ENCODE measurements at places on chromosomes 2 and 18.

DNA sequence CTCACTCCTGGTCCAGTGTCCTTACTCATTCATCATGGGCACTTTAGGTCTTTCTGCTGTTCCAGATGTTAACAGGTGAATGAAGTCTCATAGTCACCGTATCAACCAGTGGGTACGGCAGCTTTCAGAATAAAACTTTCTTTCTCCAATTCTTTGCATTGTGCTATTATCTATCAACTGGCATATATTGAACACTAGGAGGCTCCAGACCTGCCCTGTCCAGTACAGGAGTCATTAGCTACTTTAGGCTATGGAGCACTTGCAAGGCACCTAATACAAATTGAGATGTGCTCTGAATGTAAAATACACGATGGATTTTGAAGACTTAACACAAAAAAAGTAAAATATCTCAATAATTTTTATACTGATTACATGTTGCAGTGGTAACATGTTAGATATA is 43.2 kb upstream of the NEB start:
- H3K27ac ChIP-seq: no peak overlapping the region
- H3K27me3 ChIP-seq: no peaks in the 10 kb centered on the region
- DNase-seq: no peak
- no peak overlapping the region for H3K4me3 ChIP-seq

- no peaks in the 10 kb centered on the region for H3K27me3 ChIP-seq
- no peak for DNase-seq
- H3K27ac ChIP-seq: no peak overlapping the region
- no peaks in the 10 kb centered on the region for H3K36me3 ChIP-seq
- no peak overlapping the region for H3K4me3 ChIP-seq
- no peaks in the 10 kb centered on the region for H3K4me1 ChIP-seq
These were observed 360.8 kb downstream of the SOCS6 start for GRCh38 chr18:70649683-70650082.

GRCh38 chr2:190407662-190408537 is at the start of gene MFSD6:
TSS of gene MFSD6 (plus strand) at chr2:190408355. CDS start at chr2:190436030, 27,675 bp downstream.
- H3K36me3 ChIP-seq: no peaks in the 10 kb centered on the region
- H3K4me1 ChIP-seq: peaks cover 4% of the 10 kb centered on the region
- peak within 1 kb of the TSS; percentile 77 for H3K4me3 ChIP-seq
- peaks cover 55% of the 10 kb centered on the region for H3K27me3 ChIP-seq
- DNase-seq: peak; percentile 85

DNA sequence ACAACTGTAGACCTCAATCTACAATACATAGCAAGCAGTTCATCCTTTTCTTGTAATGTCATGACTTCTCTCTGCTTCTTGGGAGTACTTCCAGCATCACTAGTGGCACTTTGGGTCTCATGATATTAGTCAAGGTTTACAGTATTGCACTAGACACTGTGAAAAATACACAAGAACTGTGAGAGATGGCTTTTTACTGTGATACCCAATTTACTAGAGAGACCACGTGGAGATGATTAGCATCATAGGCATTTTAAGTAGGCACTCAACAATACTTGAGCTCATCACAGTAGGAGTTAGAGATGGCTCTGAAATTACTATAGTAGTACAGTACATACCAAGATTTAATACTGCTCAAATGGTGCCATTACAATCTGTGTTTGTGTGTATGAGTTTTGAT is 112.8 kb upstream of the EML6 start:
- no peaks in the 10 kb centered on the region for H3K36me3 ChIP-seq
- H3K27ac ChIP-seq: no peak overlapping the region
- H3K4me1 ChIP-seq: no peaks in the 10 kb centered on the region
- H3K27me3 ChIP-seq: no peaks in the 10 kb centered on the region

- DNase-seq: no peak
- H3K4me1 ChIP-seq: peaks cover 36% of the 10 kb centered on the region
- H3K36me3 ChIP-seq: no peaks in the 10 kb centered on the region
- H3K4me3 ChIP-seq: no peak overlapping the region
These were observed 234.1 kb downstream of the INSIG2 start for GRCh38 chr2:118322406-118322805.

GRCh38 chr18:44840058-44840790 is 159.5 kb downstream of the SETBP1 start:
- peaks cover 41% of the 10 kb centered on the region for H3K4me1 ChIP-seq
- no peak overlapping the region for H3K4me3 ChIP-seq
- no peaks in the 10 kb centered on the region for H3K27me3 ChIP-seq
- no peak for DNase-seq
- H3K36me3 ChIP-seq: no peaks in the 10 kb centered on the region
- H3K27ac ChIP-seq: no peak overlapping the region

DNA sequence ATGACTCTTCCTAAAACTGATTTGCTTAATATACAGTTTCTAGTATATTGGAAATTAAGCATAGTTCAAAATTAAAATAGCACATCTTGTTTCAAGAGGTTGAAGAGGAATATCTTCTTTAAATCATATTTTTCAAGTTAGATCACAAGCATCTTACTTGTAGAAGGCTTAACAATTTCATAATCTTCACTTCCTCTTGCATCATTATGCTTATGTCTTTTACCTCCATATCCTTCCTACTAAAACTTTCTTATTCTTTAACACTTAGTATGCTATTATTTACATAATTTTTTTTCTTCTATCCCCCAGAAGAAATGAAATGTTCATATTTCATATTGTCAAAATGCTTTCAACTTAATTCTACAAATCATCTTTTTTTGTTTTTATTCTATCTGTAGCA is 1354.9 kb upstream of the TMEFF2 start:
- no peaks in the 10 kb centered on the region for H3K27me3 ChIP-seq
- H3K4me3 ChIP-seq: no peak overlapping the region
- no peak overlapping the region for H3K27ac ChIP-seq

- no peak overlapping the region for H3K4me3 ChIP-seq
- H3K27me3 ChIP-seq: peaks cover 25% of the 10 kb centered on the region
- no peak for DNase-seq
- no peak overlapping the region for H3K27ac ChIP-seq
- H3K4me1 ChIP-seq: no peaks in the 10 kb centered on the region
- H3K36me3 ChIP-seq: no peaks in the 10 kb centered on the region
These were observed 10.9 kb downstream of the PTGR3 start for GRCh38 chr18:75198036-75198435.

- H3K4me3 ChIP-seq: no peak overlapping the region
- no peaks in the 10 kb centered on the region for H3K27me3 ChIP-seq
- no peak overlapping the region for H3K27ac ChIP-seq
- no peaks in the 10 kb centered on the region for H3K36me3 ChIP-seq
These were observed 7.4 kb downstream of the HS6ST1 start for GRCh38 chr2:128311216-128311754.

GRCh38 chr18:58417752-58418151 is 211.1 kb downstream of the ALPK2 start:
- no peak for DNase-seq
- no peaks in the 10 kb centered on the region for H3K36me3 ChIP-seq
- H3K4me1 ChIP-seq: peaks cover 2% of the 10 kb centered on the region

- no peak for DNase-seq
- no peak overlapping the region for H3K4me3 ChIP-seq
- H3K27me3 ChIP-seq: no peaks in the 10 kb centered on the region
- no peak overlapping the region for H3K27ac ChIP-seq
- no peaks in the 10 kb centered on the region for H3K36me3 ChIP-seq
These were observed 292.2 kb downstream of the AFF3 start for GRCh38 chr2:99850084-99850710.

- DNase-seq: no peak
- H3K27ac ChIP-seq: no peak overlapping the region
- H3K27me3 ChIP-seq: no peaks in the 10 kb centered on the region
- no peak overlapping the region for H3K4me3 ChIP-seq
- no peaks in the 10 kb centered on the region for H3K36me3 ChIP-seq
These were observed 106.1 kb downstream of the IRS1 start for GRCh38 chr2:226693521-226693920.

- H3K4me1 ChIP-seq: no peaks in the 10 kb centered on the region
- DNase-seq: no peak
- H3K4me3 ChIP-seq: no peak overlapping the region
- no peaks in the 10 kb centered on the region for H3K27me3 ChIP-seq
These were observed 1057.2 kb upstream of the TMEFF2 start for GRCh38 chr2:193251909-193252308.

DNA sequence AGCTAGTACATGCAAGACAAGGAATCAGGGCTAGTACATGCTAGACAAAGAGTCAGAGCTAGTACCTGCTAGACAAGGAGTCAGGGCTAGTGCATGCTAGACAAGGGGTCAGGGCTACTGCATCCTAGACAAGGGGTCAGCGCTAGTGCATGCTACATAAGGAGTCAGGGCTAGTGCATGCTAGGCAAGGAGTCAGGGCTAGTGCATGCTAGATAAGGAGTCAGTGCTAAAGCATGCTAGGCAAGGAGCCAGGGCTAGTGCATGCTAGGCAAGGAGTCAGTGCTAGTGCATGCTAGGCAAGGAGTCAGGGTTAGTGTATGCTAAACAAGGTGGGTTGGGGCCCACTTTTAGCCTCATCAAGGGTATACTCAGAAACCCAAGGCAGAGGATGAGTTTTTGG is 90.1 kb upstream of the FAM136A start:
- no peaks in the 10 kb centered on the region for H3K36me3 ChIP-seq
- no peak overlapping the region for H3K27ac ChIP-seq
- DNase-seq: no peak

- no peaks in the 10 kb centered on the region for H3K27me3 ChIP-seq
- no peak for DNase-seq
- peaks cover 7% of the 10 kb centered on the region for H3K4me1 ChIP-seq
- no peak overlapping the region for H3K4me3 ChIP-seq
- no peak overlapping the region for H3K27ac ChIP-seq
These were observed 497.3 kb downstream of the CCDC85A start for GRCh38 chr2:56680971-56681631.

DNA sequence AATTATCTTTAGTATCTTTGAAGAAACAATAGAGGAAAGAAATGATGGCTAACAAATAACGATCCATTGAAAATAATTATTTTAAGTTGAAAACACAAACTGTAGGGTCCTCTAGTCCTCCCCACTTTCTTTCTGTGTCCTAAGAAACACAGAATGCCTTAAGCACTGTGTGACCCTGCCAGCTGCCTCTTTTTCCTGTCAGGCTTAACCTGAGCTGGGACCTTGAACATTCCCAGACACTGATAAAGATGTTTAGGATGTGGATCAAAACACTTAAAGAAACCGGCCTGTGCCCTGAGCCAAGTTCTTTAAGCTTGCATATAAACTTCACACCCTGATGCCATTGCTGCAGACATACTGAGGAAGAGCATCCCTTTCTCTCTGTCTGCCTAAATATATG is 755.4 kb upstream of the VRK2 start:
- no peaks in the 10 kb centered on the region for H3K4me1 ChIP-seq
- no peak overlapping the region for H3K27ac ChIP-seq
- H3K4me3 ChIP-seq: no peak overlapping the region
- DNase-seq: peak; percentile 1

DNA sequence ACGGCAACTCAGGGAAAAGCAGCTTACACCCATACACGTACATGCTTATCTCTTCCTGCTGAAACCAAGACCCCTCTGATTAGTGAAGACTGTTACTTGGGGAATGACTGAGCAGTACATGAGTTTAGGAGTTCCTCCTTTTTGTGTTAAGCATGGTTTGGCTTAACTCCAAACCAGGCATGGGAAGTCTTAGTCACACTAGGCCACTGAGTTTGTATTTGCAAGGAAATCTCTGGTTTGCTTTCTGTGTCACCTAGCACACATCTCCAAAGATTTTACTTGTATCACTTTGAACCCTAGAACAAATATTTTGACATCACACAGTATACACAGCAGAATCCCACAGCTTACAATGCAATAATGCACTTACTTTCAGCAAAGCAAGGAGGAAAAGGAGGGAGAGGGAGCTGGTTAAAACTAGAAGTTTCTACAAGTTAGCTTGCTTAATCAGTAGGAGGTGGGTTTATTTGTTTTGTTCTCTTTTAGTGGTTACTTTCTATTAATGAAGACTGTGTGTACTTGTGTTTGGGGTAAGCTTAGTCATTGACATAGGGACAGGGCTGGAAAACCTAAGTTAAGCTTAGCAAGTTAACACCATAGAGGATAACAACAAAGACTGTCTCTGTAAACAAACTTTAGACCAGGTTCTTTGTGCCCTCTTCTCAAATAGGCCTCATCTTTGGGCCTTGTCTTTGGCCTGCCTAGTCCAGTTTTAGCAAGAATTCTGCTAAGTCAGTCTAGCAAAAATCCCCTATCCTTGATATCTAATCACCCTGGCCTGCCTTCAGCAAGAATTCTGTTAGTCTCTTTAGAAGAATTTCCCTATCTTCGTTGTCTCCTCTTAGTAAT is 219.4 kb downstream of the MREG start:
- H3K36me3 ChIP-seq: no peaks in the 10 kb centered on the region
- H3K27ac ChIP-seq: no peak overlapping the region
- H3K4me3 ChIP-seq: no peak overlapping the region
- no peaks in the 10 kb centered on the region for H3K27me3 ChIP-seq

GRCh38 chr2:26642429-26642828 is 1.3 kb upstream of the CIB4 start:
- no peak for DNase-seq
- H3K27me3 ChIP-seq: peaks cover 6% of the 10 kb centered on the region
- no peak overlapping the region for H3K4me3 ChIP-seq

- peaks cover 24% of the 10 kb centered on the region for H3K4me1 ChIP-seq
- no peak for DNase-seq
- H3K36me3 ChIP-seq: no peaks in the 10 kb centered on the region
- no peak overlapping the region for H3K4me3 ChIP-seq
- no peak overlapping the region for H3K27ac ChIP-seq
These were observed 3.3 kb upstream of the WNT6 start for GRCh38 chr2:218856167-218856895.

DNA sequence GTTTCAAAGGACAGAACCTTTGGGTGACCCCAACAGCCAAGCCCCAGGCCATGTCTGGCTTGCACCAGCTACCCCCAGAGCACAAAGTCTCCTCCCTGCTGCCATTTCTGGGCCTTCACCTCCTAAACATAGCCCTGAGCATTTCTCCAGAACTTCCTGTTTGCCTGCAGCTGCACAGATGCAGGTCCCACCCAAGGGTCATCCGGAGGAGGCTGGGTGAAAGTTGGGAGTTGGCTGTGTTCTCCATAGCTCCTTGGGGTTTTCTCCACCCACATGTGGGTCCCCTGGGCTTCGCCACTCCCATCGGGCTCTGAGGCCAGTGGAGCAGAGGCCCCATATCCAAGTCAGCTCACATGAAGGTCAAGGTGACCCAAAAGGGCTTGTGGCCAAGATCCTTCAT is 4.3 kb downstream of the TNP1 start:
- no peaks in the 10 kb centered on the region for H3K27me3 ChIP-seq
- H3K27ac ChIP-seq: no peak overlapping the region
- no peaks in the 10 kb centered on the region for H3K36me3 ChIP-seq
- no peak overlapping the region for H3K4me3 ChIP-seq

GRCh38 chr2:217650716-217651360 is 352.0 kb downstream of the TNS1 start:
- peaks cover 14% of the 10 kb centered on the region for H3K4me1 ChIP-seq
- no peaks in the 10 kb centered on the region for H3K36me3 ChIP-seq
- H3K27ac ChIP-seq: no peak overlapping the region
- no peak overlapping the region for H3K4me3 ChIP-seq
- DNase-seq: peak; percentile 83

DNA sequence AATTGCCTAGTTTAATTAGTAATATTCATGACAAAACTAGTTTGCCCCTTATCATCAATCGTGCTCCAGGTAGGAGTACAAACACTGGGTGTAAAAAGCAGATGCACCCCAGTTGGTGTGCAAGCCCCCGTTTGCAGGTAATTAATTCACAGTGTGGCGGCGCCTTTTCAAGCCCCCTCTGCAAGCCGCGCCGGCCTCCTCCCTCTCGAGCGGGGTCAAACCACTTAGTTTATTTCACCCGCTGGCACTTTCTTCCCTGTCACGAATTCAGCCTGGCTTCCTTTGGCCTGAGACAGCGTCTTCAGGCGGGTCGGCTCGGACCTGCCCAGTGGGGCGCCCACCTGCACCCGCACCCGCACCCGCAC is 64.7 kb upstream of the MAPRE2 start:
- H3K36me3 ChIP-seq: no peaks in the 10 kb centered on the region
- peaks cover 96% of the 10 kb centered on the region for H3K27me3 ChIP-seq
- peak overlapping the region; percentile 69 for H3K4me3 ChIP-seq
